ENCODE measurements at places on chromosomes 6 and 20.

GRCh38 chr6:145147559-145147958, 587.8 kb downstream of the EPM2A start:
- DNase-seq: no peak

GRCh38 chr6:3801960-3802359, 47.2 kb upstream of the FAM50B start:
- no peak for DNase-seq

DNA sequence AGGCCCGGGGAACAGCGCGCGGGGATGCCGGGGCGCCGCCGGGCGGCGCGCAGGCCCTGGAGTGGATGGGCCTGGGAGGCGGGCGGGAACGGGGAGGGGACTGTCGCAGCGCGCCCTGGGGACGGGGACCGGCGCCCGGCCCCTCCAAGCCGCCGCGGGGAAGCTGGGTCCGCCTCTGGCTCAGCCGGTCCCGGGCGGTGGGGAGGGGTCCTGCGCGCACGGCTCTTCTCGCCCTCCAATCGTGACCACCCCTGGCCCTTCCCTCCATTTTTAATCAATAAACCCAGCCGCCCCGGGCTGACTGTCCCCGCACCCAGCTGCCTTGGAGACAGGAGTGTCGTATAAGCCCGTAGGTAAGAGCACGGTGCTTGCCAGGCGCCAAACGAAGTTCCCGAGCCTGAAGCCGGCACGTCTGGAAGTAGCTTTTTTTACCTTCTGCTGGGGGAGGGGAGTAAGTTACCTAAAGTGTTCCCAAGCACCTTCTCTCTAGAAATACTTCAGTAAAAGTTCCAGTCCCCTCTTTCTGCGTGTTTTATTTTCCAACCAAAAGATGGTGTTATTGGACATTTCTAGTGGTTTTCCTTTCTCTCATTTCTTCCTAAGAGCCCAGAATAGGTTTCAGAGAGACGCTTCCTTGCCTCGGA, 780 bp upstream of the TAF4 start:
- no peak for DNase-seq

- DNase-seq: no peak
Observed at GRCh38 chr20:50694379-50695134, 3.2 kb upstream of the RIPOR3 start.

DNA sequence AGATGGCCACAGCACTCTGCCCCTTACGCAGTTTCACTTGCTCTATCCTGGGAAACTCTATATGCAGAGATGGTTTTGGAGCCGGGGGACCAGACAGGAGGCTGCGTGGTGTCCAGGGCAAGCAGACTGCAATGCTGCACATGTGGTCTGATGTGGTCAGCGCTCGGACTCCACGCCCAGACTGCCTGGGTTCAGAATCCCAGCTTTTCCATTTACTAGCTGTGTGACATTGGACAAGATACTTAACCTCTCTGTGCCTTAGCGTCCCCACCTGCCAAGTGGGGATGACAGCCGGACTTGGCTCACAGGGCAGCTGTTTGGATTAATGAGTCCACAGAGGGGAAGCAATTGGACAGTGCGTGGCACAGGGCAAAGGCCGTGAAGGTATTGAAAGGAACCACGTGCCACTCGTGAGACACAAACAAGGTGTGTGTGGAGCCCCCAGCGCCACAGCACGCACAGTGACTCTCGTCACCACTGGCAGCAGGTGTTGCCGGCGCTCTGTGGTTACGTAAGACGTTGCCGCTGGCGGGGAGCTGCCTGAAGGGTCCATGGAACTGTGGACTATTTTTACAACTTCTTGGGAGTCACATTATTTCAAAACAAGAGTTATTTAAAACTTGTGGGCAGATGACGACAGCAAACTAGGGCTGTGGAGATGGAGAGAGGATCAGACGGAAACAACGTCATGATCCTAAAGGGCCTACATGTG, 201.4 kb downstream of the PREX1 start:
- no peak for DNase-seq

DNA sequence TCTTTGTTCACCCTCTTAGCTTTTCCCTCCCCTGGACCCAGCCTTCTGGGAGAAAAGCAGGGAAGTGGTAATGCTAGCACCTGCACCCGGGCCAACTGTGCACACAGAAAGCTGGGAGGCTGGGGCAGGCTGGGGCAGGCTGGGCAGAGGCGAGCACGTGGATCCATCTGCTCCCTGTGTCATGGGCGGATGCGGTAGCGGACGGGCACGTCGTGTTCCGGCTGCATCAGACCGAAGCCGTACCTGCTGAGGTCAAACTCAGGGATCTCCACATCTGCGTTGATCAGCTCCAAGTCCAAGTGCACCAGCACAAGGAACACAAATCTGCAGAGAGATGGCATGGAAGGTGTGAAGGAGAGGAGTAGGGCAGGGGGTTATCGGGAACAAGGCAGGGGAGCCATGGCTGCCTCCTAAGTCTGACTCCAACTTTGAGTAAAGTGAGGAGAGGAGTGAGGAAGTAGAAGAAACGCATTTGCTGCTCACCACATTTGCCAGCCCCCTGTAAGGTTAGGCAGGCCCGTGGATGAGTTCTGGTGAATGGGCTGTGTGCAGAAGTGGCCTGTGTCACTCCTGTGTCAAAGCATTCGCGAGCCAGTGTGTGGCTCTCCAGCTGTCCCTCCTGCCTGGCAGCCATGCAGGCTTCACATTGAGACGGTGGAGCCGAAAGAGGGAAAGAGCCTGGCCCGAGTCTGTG, 25.4 kb upstream of the KCNB1 start:
- DNase-seq: no peak

DNA sequence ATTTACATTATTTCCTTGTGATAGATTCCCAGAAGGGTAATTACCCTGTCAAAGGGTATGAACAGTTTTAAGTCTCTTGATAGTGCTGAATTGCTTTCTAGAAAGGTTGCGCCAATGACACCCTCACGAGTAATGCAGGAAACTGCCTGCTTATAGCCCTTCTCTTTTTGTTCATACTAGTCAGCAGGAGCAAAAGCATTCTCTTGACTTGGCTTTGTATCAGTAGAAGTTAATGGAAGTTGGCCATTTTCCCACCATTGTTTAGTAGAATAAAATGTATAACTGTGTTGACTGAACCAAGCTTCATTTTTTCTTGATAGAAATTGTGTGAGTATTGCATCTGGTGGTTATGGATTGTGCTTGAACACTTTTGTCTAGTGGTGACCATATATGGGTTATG, 100.1 kb downstream of the FARS2 start:
- no peak for DNase-seq

GRCh38 chr20:44018259-44018941, 103.7 kb downstream of the TOX2 start:
- peak; percentile 91 for DNase-seq

GRCh38 chr6:101403216-101403945, 9.9 kb downstream of the GRIK2 start:
- no peak for DNase-seq

- no peak for DNase-seq
Observed at GRCh38 chr6:82025271-82025670, 222.3 kb downstream of the IBTK start.

GRCh38 chr20:40810332-40811000, 121.4 kb upstream of the MAFB start:
- DNase-seq: no peak

DNA sequence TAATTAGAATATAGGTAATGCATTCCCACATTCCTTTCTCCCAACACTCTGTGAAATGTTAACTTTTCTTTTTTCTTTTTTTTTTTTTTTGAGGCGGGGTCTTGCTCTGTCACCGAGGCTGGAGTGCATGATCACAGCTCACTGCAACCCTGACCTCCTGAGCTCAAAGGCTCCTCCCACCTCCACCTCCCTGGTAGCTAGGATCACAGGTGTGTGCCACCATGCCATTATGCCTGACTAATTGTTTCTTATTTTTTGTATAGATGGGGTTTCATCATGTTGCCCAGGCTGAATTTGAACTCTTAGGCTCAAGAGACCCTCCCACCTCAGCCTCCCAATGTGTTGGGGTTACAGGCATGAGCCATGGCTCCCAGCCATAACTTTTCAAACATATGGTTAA, 135.7 kb upstream of the SHLD1 start:
- DNase-seq: no peak

GRCh38 chr6:14194976-14195375, 77.4 kb downstream of the CD83 start:
- DNase-seq: no peak

GRCh38 chr6:40176152-40176551, 241.9 kb upstream of the MOCS1 start:
- DNase-seq: no peak

- DNase-seq: no peak
Observed at GRCh38 chr20:37757550-37757949, 63.7 kb downstream of the CTNNBL1 start.
